Esophagus mucosa (tissue), 1 donor: ENCODE measurements at places on chromosomes 13 and 19.

- no peak for ATAC-seq
Observed at GRCh38 chr19:41860419-41861115, 512 bp downstream of the RPS19 start.

DNA sequence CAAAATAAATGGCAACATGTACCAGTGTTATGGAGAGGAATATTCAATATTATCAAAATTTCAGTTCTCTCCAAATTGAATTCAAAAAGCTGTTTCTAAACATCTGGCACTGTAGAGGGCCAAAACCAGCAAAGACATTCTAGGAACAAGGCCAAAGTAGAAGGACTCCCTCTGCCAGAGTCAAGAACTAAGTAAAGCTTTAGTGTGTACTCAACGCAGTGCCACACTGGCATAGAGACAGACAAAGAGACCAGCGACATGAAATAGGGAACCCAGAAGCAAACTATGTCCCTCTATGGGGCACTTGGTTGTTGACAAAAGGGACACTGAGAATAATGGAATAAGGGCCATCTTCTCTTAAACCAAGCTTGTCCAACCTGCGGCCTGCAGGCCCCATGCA, 15.6 kb downstream of the SCGB2B2 start:
- ATAC-seq, result no peak

- ATAC-seq, result no peak
Observed at GRCh38 chr19:28396287-28396831, 816.6 kb downstream of the UQCRFS1 start.

GRCh38 chr19:16258440-16258903, 60.8 kb downstream of the AP1M1 start:
- ATAC-seq, result peak; percentile 53

DNA sequence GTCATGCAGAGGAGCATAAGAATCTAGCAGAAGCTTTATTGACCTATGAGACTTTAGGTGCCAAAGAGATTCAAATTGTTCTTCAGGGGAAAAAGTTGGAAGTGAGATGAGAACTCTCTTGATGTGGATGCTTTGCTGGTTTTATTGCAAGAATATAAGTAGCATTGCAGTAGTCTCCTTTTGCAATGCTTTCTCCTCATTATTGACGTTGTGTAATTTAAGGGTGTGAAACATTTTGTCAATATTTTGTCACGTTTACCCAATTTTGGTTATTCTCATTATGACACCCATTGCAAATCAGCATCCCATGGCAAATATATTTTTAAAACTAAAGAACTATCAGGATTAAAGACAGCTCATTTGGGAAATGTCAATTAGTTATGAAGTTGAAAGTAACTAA, 11.9 kb upstream of the LILRB5 start:
- ATAC-seq, result no peak
